ENCODE measurements at places on chromosomes 5 and 9.
A peak's percentile ranks its signal among the peaks of the same experiment; 100 is the strongest.

DNA sequence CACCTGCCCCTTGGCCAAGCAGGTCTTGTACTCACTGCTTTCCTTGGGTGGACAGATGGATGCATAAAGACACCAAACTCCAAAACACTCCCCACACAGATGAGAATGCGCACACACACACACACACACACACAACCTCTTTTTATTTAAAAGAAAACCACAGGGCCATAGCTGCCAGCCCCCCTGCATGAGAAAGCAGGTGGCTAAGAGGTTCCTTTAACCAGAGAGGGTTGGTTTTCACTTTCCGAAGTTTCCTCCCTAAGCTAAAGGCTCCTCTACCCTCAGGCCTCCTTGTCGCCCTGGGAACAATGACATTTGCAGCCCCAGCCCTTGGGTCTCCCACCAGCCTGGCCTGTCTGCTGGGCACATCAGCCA lies 11.1 kb downstream of the NR5A1 start:
- no peak for DNase-seq

GRCh38 chr9:34334337-34334824 lies 5.0 kb downstream of the NUDT2 start:
- no peak for DNase-seq

- no peak for DNase-seq
Observed at GRCh38 chr9:121073038-121073437, 1.7 kb upstream of the CNTRL start.

GRCh38 chr9:128051932-128052709 lies 15.0 kb downstream of the NAIF1 start:
- DNase-seq, result no peak

DNA sequence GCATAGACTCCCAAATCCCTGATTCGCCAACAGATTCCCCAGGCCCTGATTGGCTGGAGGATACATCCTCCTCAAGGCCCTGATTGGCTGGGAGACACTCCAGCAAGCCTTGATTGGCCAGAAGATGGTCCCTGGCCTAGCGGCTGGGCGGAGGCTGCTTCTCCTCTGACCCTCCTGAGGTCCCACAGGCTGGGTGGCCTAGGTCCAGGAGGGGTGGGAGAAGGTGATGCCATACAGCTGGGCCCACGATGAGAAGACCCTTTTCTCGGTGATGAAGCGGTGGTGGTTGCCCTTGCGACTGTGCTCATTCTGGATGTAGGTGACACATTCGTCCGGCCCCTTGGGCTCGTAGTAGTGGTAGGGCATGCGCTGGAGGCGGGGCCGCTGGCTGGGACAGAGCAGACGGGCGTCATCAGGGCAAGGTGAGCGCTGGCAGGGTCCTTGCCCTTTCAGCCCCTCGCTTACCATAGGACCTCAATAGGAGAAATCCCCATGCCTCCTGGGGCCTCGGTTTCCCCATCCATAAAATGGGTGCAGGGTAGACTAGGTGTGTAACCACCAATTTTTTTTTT lies 9.0 kb upstream of the AK1 start:
- DNase-seq, result no peak

- DNase-seq, result no peak
Observed at GRCh38 chr9:78396087-78396486, 99.2 kb downstream of the PSAT1 start.

- DNase-seq, result no peak
Observed at GRCh38 chr5:150393096-150393645, 19.5 kb downstream of the CD74 start.

GRCh38 chr5:63686938-63687337 lies 275.3 kb downstream of the HTR1A start:
- DNase-seq, result no peak

DNA sequence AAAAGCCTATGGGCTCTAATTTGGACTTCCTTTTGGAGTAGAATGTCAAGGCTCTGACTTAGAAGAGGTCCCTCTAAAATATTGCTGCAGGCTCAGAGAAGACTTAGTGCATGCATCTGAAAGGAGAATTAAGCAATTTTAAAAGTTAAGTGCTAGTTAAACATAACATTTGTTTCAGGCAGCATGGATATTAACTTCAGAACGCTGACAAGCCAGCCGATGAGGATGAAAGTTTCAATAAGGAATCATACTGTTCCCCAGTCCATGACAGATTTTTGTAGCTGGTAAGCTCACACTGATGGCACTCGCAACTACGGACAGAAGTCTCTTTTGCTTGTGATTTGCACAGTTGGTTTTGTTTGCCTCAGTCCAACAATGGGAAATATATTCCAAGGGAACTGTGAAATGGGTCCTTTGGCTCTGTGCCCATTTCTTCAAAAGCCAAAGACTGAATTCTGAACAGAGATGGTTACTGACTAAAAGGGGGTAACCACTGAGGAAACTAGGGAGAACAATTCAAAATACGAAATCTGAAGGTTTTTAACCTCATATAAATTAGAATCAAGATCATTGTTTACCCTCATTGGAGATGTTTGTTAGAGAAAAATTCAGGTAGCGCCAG lies 47.6 kb downstream of the DCP2 start:
- DNase-seq, result peak; percentile 41

DNA sequence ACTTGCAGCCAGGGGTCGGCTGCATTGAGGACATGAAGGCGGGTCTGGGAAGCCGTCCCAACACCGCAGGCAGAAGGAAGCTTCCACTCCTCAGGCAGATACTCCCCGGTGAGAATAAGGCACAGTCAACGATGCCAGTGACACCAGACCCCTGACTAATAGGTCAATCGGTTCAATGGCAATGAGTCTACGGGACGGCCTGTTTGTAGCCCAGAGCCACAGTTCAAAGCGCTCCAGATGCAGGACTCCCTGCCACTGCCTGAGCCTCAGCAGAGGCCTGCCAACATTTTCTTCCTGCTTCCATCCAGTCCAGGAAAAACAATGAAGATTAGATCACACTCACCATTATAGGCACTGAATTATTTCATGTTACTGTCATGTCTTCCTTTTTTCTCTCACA lies 84.5 kb upstream of the SIMC1 start:
- no peak for DNase-seq

DNA sequence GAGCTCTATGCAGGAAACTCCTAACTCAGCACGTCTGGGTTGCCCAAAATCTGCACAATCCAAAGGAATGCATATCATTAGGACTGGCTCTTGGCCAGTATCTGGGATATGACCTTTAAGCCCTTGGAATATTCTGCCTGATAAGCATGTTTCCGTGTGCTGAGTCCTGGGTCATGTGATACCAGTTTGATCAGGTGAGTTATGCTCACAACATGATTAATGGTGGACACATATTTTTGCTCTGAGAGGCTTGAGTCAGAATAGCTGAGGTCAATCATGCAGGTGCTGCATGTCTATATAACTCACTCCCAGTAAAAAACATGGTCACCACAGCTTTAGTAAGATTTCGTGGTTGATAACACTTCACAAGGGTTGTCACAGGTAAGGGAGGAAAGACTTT lies 408.8 kb downstream of the YTHDC2 start:
- no peak for DNase-seq

- DNase-seq, result no peak
Observed at GRCh38 chr5:98464737-98465330, 308.6 kb upstream of the RGMB start.

- no peak for DNase-seq
Observed at GRCh38 chr9:116282597-116282996, 129.0 kb downstream of the PAPPA start.

GRCh38 chr9:26551451-26551850 lies 341.2 kb downstream of the CAAP1 start:
- no peak for DNase-seq

GRCh38 chr9:69058101-69058500 lies 22.5 kb downstream of the FXN start:
- no peak for DNase-seq
